ENCODE measurements at places on chromosomes 6 and 20.

GRCh38 chr20:16553684-16554083 lies 19.6 kb downstream of the KIF16B start:
- no peak for DNase-seq

- DNase-seq = no peak
These were observed 19.1 kb upstream of the LYRM2 start for GRCh38 chr6:89657445-89658158.

DNA sequence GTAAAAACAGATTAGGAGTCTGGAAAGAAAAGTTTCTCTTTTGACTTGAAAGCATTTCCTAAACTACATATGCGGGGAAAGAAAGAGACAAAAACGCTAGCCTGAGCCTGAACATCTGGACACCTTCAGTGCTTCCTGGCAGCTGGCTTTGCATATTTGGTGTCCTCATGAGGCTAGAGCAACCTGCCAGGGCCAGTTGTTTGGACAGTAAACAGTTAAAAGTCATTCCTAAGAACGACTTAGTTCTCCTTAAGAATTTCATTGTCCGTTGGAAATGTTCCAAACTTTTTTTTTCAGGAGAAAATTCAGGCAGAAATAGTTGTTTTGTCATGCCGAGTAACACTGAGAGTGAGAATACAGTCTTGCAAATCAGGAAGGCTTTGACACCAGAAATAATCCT lies 199.8 kb downstream of the SMOC2 start:
- DNase-seq = no peak

DNA sequence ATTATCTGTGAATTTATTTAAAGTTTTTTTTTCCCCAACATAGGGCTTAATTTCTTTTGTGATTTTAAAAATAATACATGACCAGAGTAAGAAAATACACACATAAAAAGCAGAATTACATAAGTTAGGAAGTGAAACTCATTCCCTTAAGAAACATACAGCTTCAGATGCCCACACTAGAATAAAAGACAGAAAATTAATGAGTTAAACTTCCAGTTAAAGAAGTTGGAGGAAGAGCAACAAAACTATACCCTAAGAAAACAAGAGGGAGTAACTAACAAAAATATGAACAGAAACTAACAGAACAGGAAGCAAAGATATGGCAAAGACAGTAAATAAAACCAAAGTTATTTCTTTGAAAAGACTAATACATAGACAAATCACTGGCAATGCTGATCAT lies 107.6 kb upstream of the CEP85L start:
- no peak for DNase-seq

DNA sequence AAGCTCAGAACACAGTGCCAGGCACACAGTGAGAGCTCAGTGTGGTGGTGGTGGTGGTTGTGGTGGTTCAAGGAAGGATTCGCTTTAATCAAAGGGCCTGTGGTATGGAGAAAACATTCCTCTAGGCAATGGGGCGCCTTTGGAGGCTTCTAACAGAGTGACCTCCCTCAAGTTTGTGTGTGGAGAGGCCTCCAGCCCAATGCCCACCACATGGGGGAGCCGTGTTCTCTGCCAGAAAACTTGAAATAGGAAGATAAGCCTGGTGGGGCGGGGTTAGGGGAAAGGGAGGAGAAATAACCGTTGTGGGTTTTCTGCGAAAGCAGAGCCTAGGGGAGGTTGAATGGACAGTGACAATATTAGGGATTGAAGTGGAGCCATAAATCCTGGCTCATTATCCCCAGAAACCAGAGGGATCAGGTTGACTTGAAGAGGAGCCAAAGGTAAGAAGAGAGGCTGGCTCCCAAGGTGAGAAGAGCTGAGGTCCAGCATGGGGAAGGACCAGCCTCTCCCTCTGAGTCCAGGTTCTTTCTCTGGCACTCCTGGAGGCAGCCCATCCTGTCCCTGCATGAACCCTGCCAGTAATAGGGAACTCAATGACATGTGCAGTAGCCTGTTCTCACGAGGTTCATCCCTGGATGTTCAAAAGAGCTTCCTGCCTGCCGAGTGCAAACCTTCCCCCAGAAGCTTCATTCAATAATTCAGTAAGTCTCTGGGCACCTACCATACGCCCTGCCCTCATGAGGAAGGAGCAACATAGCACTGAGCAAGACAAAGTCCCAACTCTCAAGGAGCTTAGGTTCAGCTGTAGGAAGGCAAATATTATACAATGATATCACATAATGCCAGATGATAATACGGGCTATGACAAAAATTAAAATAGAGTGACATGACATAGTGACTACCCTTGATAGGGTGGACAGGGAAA lies 51.4 kb downstream of the TGM2 start:
- no peak for DNase-seq

DNA sequence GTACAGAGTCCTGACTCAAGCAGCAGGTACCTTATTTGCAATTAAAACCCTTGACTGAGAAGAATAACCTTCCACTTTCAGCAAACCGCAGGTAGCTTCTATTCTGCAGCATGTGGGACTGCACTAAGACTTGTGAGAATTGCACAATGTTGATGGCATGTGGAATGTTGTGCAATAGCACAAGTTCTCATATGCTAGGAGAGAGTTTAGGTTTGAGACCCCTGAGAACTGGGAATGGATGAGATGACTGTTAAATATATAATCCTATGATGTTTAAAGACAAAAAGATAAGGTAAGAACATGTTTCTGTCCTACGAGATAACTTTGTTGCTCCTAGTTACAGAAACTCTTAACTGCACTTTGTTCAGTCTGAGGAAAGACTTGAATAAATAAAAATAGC lies 194.6 kb downstream of the OTOR start:
- DNase-seq = no peak

DNA sequence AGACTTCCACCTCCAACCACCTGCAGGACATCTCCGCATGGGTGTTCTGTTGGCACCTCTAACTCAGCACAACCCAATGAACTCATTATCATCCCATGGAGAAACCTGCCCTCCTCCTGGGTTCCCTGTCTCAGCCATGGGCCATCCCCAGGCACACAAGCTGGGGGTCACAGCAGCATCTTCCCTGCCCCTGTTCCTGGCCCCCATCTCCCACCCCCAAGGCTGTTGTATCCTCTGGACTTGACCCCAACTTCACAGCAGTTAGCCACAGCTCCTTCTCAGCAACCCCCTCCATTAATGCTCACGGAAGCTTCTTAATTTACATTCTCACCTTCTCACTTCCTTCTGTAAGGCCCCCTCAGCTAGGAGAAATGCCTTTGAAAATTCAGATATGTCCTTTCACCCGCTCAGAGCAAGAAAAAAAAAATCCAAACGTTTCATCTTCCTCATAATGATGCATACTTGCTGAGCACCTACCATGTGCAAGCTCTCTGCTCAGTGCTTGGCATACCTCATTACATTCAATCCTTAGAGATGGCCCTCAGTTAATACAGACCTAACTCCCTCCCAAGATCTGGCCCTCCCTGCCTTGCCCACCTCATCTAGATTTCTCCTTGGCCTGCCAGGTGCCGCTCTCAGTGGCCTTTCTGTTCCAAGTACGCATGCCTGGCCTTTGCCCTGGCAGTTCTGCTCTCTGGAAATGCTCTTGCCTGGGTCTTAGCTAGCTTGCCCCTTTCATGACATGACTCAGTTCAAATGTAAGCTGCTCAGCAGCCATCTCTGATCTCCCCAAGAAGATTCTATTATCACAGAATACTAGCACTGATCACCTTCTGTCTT lies 2.5 kb upstream of the NELFCD start:
- no peak for DNase-seq

DNA sequence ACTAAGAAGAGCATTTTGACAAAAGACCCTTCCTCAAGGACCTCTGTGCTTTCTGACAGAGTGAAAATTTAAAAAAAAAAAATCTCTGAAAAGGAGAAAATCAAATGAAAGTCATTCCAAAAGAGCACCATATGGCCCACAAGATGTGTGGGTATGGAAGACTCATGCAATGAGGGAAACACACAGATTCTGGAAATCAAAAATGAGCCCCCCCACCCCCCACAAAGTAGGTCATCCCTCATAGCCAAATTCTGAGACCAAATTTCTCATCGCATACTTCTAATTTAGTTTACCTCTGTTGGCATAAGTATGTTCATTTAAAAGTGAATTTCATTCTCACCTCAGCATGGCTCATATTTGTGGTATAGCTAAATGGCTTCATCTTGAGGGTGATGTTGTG lies 181.3 kb upstream of the KCNQ5 start:
- no peak for DNase-seq

- no peak for DNase-seq
These were observed 210.3 kb downstream of the PLCB1 start for GRCh38 chr20:8342391-8342790.

DNA sequence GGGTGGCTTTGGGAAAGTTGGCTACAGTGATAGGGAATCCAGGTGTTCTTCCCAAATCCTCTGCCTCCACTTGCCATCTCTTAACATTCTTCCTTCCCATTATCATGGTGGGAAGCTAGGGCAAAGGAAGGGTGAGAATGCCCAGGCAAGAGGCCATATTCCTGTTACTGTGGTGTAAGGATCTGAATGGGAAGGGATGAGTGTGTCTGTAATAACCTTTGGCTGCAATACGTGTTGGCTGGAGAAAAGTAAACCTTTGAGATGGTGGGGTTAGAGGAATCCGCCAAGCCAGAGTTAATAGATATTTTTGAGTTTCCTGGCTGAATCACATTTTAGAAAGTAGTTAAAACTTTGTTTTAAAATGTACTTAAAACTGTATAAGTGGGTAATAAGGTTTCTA lies 45.9 kb downstream of the RNF144B start:
- no peak for DNase-seq

DNA sequence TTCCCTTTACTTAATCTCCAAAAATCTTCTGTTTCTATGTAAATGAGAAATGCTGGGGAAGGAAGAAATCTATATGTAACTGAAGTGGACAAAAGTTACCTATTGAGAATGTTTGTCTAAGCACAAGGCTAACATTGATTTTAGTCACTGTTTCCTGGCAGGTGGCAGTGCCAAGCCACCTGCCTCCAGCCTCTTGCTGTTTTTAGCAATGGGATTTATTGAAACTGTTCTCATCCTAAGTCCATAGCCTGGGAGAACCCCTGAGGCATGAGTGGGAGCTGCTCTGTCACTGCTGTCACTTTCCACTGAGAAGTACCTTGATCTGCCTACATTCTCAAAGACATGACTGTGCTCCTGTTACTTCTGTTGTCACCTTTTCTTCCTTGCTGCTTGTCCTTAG lies 14.7 kb downstream of the ENPP3 start:
- DNase-seq = no peak

- no peak for DNase-seq
These were observed 42.8 kb upstream of the SLC23A2 start for GRCh38 chr20:5044075-5044620.

DNA sequence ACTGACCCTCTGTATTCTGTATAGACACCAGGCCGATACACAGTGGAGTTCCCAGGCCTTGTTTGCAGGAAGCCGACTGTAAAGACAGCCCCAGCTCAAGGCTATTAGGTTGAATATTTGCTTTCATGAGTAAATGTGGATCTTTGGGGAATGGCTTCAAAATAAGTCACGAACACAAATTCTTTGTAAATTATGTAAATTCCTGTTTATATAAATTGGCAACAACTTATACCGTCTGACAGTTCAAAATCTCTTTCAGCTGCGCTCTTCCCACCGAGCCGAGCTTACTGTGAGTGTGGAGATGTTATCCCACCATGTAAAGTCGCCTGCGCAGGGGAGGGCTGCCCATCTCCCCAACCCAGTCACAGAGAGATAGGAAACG lies 24.7 kb downstream of the EDN3 start:
- DNase-seq = no peak

GRCh38 chr6:27986928-27987725 lies 30.1 kb downstream of the OR2B6 start:
- no peak for DNase-seq

GRCh38 chr6:4598384-4598995 lies 177.7 kb upstream of the CDYL start:
- no peak for DNase-seq

- no peak for DNase-seq
These were observed 138.4 kb downstream of the ELOVL4 start for GRCh38 chr6:79808921-79809320.

Data from stimulated activated CD4-positive, alpha-beta T cell treated with anti-CD3 and anti-CD28 coated beads, Interleukin-4, amount 100 ng/mL, for 48 hours (primary cell).